ENCODE measurements at places on chromosomes 16 and 17. TPM values are rescaled to one million over a fixed set of nuclear protein-coding genes. Genes with fewer than 3 reads are reported as not detected.

DNA sequence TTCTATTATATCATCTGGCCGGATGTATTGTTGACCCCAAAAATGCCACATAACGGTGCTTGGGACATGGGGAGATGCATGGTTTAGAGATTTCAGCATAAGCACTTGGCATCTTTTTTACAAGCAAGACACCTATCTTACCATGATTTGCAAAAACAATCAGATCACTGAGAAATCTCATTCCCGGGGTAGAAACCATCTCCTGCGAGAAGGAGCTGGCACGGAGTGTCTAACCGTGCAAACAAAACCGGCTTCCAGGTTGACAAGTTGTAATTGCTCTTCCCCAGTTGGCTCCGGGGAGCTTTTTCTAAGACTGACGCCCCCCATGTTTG lies 1.0 kb downstream of the SLC16A6 start:
- DNase-seq: no peak

- DNase-seq: no peak
Observed at GRCh38 chr16:12896562-12896961, 4.8 kb upstream of the SHISA9 start.

- no peak for DNase-seq
Observed at GRCh38 chr16:89827383-89828198, 684 bp upstream of the SPIRE2 start.

DNA sequence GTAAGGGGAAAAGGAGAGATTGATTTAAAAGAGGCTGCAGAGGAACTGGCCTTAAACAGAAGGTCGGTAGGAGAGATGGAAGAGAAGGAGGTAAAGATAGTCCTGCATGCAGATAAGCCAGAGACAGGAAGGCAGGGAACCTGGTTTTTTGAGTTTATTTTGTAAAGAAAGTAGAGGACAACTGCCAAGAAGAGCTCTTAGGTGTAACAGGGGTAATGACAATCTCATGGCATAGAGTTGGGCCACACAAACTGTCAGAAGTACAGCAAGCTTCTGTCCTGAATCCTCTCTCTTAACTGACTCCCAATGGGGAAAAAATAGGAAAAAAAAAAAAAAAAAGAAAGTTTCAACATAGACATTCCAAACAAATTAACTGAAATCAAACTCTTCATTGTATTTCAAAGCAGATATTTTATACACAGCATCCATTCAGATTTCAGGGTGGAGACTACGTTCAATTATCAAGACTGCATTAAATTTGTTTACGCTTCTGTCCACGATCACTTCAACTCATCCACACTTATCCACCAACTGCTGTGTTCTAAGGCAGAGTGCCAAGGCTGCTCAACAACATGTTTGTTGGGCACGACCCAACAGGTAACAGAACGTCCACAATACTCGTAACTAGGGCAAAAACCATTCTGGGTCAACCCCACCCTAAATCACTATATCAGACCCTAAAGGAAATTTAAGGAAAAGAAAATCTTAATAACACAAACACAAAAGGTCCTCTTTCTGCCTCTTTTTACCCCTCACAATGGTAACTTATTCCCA lies 34.9 kb downstream of the USP31 start:
- DNase-seq: no peak

- DNase-seq: no peak
Observed at GRCh38 chr16:57567691-57568090, 25.2 kb downstream of the ADGRG5 start.

- DNase-seq: no peak
Observed at GRCh38 chr17:4585638-4585994, 1.3 kb downstream of the SMTNL2 start.

GRCh38 chr17:54902611-54903010 lies 2.0 kb downstream of the TOM1L1 start:
- no peak for DNase-seq

GRCh38 chr16:59046335-59046734 lies 312.2 kb upstream of the GOT2 start:
- DNase-seq: no peak

DNA sequence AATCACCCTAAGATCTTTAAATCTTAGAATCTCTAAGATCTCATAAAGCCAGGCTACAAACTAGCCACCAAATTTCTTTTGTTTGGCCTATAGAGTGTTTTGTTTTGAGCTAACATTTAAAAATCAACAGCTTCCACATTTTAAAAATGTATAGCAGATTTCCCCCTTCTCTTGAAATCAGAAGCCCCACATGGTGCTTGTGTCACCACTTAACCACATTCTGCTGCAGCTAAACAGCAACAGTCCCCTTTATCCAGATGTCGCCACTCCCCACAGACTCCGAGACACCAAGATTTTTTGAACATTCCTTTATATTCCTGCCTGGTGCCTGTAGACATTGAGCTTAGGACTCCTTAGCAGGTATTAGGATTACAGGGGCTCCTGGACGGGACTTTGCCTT lies 16.0 kb downstream of the GUCY2D start:
- no peak for DNase-seq

- DNase-seq: peak; percentile 39
Observed at GRCh38 chr17:51056813-51057510, 63.7 kb downstream of the SPAG9 start.

DNA sequence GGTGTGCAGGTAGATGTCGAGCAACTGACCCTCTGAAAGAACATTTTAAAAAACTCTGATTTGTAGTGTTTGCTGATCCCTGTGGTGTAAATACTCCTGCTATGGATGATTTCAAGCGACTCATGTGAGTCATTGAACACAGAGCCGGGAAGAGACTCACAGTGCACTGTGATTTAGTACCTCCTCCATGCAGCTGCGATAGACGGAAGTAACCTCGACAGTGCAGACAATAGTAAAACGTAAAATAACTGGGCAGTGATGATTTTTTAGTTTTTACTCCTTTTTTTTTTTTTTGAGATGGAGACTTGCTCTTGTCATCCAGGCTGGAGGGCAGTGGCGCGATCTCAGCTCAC lies 8.7 kb downstream of the TBX21 start:
- no peak for DNase-seq

Gene SDK2
- total RNA-seq: 0.04 TPM

GRCh38 chr17:79034931-79035485 lies 11.0 kb downstream of the C1QTNF1 start:
- no peak for DNase-seq

Gene CLEC19A
- total RNA-seq: not detected

Data from pulmonary artery endothelial cell (primary cell).